HFF-Myc (cell line): ENCODE measurements at places on chromosomes 1 and 21.

GRCh38 chr21:39489380-39489924 is 37.7 kb downstream of the SH3BGR start:
- DNase-seq = no peak

GRCh38 chr1:121448851-121449250 is 264.1 kb downstream of the SRGAP2C start:
- DNase-seq = no peak

GRCh38 chr21:39632796-39633442 is 20.2 kb downstream of the B3GALT5 start:
- peak; percentile 36 for DNase-seq

DNA sequence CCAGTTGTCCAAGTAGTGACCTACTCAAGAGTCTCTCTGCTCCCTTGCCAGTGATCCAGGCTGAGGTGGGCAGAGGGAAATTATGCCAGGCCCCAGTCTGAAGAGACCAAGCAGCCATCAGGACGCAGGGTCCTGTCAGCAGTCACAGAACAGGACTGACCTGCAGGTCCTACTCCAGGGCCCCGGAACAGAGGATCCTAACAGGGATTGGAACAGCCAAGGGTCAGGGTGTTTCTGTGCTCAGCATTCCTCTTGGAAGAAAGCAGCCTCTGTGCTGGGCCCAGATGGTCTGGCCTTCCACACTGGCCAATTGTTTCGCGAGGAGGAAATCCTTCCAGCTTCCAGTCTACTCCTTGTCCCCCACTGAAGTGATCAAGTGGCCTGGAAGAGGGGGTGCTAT is 41.6 kb upstream of the USP1 start:
- no peak for DNase-seq

- DNase-seq = no peak
Observed at GRCh38 chr1:147560765-147561471, 19.6 kb downstream of the BCL9 start.

DNA sequence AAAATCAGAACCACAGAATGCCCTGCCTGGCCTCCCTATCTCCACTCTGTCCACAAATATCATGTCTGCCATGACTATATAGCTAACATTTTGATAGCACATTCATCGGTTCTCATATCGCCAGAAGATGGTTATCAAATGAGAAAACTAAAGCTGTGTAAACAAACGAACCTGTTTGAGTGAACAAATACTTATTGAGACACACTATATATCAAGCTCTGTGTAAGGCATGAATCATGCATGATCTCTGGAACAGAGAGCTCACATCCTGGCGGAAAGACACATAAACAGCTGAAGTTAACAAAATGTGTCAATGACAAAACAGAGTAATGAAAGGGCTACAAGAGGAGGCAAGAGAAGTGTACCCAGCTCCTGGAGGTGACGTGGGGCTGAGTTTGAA is 13.1 kb downstream of the KCND3 start:
- DNase-seq = no peak

DNA sequence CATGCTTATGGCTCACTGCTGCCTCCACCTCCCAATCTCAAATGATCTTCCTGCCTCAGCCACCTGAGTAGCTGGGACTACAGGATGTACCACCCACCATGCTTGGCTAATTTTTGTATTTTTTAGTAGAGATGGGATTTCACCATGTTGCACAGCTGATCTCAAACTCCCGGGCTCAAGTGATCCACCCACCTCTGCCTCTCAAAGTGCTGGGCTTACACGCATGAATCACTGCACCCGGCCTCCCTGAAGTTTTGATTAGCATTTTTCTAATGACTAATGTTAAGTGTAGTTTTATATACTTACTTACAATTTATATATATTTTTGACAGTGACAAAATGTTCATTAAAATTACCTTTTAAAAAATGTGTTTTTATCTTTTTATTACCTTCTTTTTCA is 41.1 kb downstream of the ZNF678 start:
- no peak for DNase-seq

- DNase-seq = no peak
Observed at GRCh38 chr1:19203440-19203839, 6.6 kb downstream of the UBR4 start.

- peak; percentile 79 for DNase-seq
Observed at GRCh38 chr1:6743189-6744101, 41.8 kb upstream of the CAMTA1 start.

DNA sequence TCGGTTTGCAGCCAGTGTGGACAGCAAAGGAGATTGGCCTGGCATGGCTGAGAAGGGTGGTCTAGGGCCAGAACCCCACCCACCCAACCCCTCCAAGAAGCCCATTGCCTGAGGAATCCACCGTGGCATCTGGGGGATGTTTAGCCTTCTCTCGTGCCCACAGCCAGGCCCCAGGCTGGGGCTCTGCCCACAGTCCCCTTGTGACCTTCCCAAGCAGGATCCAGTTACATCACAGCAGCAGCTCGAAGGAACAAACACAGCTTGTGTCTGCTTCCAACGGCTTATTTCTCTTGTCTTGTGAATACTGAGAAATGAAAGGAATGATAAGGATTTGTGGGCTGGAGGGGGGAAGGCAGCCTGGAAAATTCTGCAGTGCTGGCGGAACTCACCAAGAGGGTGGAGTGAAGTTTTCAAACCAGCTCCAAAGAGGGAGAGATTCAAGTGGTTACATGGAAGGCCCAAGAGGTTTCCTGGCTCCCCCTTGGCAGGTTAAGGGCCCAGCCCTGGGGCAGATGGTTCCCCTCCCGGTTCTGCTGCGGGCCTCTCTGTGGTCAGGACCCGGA is 61.6 kb downstream of the DHRS3 start:
- no peak for DNase-seq

DNA sequence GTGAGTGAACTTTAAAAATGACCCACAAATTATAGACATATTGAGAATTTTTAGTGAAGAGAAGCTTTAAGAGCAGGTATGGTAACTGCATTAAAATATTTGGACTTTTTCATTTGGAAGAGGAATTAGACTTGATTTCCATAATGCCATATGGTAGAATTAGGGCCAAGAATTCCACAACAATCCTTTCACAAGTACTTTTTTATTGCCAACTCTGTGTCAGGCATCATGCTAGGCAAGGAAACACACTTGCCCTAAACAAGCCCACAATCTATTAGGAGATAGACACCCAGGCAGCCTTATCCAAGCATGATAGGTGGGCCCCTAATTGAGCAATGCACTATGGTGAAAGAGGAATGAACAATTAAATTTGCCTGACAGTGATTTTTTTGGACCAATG is 353.0 kb downstream of the TGFB2 start:
- DNase-seq = no peak

DNA sequence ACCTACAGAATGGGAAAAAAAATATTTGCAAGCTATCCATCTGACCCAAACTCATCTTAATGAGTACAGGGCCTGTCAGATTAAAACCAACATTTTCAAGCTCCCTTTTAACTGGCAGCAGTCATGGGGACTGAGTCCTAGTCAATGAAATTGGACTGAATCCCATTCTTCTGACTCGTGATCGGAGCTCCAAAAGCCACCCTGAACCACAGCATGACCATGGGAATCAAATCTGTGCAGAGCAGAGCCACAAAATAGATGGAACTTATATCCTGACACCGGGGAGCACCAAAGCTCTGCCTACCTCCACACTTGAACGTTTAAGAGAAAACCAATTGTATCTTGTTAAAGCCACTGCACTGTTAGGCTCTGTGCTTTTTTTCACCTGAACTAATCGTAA is 5.0 kb upstream of the RWDD3 start:
- DNase-seq = no peak

- no peak for DNase-seq
Observed at GRCh38 chr21:25118648-25119047, 488.6 kb downstream of the MRPL39 start.

DNA sequence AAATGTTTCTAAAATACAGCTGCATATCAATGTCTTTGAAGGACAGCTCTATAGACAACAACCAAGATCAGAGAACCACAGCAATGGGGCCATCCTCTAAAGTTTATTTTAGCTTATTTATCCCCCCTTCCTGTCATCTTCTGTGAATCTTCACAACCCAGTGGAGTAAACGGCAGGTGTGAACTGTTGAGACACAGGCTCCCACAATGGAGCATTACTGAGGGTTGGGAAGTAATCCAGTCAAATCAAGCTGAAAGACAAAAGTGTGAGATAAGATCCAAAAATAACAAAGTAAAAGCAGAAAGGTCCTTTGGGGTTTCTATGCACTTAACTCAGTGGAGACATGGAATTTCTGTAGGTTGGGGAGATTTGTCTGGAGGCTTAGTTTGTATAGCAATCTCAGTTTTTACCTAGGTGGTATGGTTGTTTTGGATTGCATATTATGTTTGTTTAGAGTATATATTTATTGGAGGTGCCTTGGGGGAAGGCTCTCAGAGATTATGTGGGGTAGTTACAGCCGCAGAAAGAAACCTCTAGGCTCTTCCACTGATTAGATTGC is 286.9 kb upstream of the ADGRL2 start:
- no peak for DNase-seq

GRCh38 chr1:54649130-54649898 is 7.7 kb downstream of the MROH7 start:
- DNase-seq = no peak

GRCh38 chr1:55639051-55639450 is 423.9 kb upstream of the USP24 start:
- no peak for DNase-seq

DNA sequence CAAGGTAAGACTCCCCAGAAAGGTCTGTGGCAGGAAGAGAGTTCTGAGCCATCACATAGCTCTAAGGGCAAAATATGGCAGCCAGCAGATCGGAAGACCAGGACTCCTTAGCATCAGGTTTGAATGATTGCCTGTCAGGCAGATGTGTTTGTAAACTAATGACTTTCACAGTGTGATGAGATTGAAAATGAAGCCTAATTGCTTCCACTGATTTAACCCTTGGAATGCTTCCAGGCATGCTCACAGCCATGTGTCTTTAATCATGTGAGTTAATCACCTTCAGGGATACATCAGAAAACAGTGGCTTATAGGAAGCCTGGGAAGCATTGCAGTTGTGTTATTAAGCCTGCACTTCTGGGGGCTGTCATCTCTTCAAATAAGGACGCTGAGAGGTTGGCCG is 82.8 kb downstream of the LRRC53 start:
- DNase-seq = no peak

- DNase-seq = no peak
Observed at GRCh38 chr1:84763912-84764680, 73.8 kb upstream of the SSX2IP start.

GRCh38 chr21:33075596-33076195 is 5.8 kb downstream of the OLIG1 start:
- DNase-seq = no peak

DNA sequence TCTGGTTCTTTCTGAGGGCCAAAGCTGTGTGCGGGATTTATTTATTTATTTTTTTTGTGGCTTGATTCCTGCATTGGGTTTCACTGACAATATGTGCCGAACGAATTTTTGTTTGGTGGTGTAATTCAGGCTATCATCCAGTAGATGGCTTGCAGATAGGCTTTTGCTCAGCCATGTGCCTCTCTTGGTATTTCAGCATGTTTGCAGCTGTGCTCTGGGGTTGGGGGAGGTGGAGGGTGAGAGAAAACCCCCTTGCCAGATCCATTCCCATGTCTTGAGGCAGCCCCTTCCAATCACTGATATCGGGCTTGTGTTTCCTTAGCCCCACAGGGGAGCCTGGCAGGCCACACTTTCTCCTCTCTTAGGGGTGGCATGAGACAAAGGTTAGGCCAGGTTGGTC is 302.4 kb downstream of the PTGER3 start:
- no peak for DNase-seq

- no peak for DNase-seq
Observed at GRCh38 chr1:89627596-89627962, 5.3 kb upstream of the LRRC8C start.

DNA sequence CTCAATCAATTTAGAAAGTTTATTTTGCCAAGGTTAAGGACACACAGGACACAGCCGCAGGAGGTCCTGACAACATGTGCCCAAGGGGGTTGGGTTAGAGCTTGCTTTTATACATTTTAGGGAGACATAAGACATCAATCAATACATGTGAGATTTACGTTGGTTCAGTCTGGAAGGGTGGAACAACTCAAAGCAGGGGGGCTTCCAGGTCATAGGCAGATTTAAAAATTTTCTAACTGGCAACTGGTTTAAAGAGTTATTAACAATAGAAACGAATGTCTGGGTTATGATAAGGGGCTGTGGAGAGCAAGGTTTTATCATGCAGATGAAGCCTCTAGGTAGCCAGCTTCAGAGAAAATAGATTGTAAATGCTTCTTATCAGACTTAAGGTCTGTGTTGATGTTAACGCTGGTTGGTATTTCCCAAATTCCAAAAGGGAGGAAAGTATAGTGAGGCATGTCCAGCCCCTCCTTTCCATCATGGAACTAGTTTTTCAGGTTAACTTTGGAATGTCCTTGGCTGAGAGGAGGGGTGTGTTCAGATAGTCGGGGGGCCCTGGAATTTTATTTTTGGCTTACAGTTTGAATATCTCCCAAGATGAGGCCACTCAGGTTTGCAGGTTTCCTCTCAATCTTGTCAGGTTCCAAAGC is 31.0 kb upstream of the TGFBR3 start:
- no peak for DNase-seq

GRCh38 chr1:155080312-155081228 is 1.9 kb downstream of the EFNA3 start:
- DNase-seq = no peak

GRCh38 chr1:117574161-117574835 is 31.6 kb upstream of the TENT5C start:
- no peak for DNase-seq

DNA sequence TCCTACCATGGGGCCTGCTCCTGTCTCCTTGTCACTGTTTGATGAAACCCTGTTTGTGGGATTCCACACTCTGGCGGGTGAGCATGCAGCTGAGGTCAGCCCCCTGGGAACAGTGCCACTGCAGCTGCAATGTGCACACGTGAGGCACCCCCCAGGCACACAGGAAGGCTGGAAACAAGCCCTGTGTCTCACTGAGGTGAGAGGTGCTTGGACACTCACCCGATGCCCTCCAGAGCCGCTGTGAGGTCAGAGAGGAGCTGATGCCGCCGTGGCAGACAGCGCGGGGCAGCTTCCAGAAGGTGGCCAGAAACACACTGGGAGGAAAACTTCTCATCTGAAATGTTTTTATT is 49.7 kb downstream of the SLX9 start:
- no peak for DNase-seq

GRCh38 chr21:40841524-40842196 is 5.3 kb downstream of the DSCAM start:
- DNase-seq = no peak

DNA sequence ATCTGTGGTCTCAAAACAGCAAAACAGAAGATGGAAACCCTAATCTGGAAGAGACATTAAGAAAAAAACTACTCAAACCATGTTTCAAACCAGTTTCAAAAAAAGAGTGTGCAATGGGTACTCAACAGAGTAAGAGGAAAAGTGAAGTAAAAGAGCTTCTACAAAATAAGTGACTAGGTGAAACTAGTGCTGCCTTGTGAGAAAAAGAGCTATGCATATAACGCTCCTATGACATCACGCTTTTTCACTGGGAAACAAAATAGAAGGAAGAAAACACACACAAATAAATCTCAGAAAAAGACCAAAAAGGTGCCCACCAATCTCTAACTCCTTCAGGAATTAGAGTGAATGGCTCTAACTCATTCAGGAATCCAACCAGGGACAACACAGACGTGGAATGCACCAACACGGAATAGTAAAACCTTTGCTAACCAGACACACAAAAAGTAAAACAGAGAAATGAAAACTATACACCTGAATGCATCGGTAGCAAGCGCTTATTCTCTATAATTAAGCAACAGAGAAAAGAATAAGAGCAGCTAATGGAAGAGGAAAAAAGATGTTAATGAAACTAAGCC is 1.3 kb downstream of the FOXJ3 start:
- DNase-seq = no peak
